ENCODE measurements at places on chromosomes 11 and 22.

DNA sequence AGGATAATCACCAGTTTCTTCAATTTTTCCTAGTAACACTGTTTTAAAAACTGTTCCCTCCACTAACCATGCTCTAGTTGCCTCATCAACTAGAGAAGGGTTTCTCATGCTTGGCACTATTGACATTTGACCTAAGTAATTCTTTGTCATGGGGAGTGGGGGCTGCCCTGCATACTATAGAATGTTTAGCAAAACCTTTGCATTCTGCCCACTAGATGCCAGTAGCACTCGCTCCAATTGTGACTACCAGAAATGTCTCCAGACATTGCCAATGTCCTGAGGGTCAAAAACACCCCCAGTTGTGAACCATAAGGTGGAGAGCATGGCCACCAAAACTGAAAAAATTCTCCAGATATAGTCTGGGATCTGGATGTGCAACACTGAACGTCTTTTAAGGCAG, 27.6 kb upstream of the BMAL1 start:
- DNase-seq: no peak

- DNase-seq: no peak
Observed at GRCh38 chr11:134754521-134755198, 342.6 kb upstream of the B3GAT1 start.

DNA sequence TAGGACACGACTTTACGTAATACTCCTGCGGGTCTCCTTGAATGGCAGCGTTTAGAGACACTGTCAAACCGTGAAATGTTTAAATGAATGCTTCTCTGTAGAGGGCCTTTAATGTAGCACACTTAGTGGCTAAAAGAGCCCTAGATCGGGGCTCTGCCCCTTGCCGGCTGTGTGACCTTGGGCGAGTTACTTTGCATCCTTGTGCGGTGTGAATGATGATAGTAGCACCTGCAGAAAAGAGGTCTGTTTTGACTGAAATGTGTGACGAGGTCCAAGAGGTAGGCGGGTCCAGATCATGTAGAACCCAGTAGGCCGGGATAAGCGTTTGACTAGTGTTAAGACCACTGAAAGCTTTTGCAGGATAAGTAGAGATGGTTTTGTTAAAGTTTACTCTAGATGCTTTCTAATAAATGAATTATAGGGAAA, 866 bp downstream of the MED17 start:
- DNase-seq: no peak

DNA sequence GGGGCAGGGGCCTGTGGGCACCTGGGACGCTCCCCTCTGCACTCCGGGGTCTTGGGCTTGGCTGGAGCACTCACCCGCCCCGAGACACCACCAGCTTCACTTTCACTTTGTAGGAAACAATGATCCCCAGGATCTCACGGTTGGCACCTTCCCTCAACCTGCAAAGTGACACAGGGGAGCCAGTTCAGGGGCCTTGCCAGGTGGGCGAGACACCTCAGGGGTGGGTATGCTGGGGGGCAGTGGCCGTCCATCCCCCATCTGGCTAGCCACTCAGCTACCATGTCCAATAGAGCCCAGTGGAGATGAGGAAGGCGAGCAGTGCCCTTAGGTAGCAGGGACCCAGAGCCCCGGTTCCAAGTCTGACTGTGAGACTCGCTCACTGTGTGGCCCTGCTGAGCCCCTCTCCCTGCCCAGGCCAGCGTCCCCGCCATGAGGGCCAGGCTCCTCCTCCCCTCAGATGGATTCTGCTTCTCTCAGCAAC, 32.3 kb downstream of the TPBGL start:
- no peak for DNase-seq

DNA sequence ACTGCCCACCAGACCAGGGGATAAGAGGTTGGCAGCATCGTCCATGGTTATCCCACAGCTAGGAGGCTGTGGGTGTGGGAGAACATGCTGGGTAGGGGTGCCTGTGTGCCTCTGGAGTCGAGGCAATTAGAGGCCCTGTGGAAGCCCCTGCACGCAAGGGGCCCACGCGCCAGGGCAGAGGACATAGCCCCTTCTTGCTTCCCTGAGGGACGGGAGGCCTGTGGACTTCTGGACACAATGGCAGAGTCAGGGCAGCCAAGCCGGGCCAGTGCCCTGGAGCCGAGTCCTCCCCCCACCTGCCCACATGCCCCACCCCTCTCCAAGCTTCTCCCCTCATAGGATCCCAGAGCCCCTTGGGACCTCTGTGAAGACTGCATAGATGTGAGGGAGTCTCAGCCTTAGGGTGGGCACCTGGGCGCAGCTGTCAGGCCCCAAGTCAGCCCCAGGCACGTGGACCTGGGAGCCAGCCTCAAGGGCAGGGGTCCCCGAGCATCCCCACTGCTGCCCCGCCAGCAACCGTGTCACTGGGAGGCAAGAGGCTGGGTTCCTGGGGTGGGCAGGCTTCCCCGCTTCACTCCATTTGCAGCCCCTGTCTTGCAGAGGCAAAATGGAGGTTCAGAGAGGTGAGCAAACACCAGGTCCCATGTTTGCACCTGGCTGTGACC, 52.4 kb downstream of the CDKN1C start:
- no peak for DNase-seq

- DNase-seq: no peak
Observed at GRCh38 chr22:19982991-19983578, 33.5 kb downstream of the ARVCF start.

- DNase-seq: no peak
Observed at GRCh38 chr22:38846412-38846811, 2.6 kb upstream of the NPTXR start.

DNA sequence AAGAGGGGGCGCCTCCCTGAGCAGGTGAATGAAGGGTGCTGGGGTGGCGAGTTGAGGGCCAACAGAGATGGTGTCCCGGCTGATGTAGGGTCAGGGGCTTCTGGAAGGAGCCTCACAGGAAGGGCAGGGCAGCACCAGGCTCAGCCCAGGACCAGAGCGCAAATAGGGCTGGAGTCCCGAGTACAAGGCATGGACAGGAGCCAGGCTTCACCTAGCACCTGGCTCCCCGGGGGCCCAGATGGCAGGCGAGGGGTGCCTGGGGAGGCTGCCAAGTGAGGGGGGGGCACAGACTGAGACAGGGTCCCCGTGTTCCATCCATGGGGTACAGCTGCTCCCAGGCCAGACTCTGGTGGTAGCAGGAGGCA, 105.8 kb downstream of the KCNQ1 start:
- no peak for DNase-seq

GRCh38 chr11:112334381-112334780, 73.7 kb upstream of the PLET1 start:
- DNase-seq: no peak

DNA sequence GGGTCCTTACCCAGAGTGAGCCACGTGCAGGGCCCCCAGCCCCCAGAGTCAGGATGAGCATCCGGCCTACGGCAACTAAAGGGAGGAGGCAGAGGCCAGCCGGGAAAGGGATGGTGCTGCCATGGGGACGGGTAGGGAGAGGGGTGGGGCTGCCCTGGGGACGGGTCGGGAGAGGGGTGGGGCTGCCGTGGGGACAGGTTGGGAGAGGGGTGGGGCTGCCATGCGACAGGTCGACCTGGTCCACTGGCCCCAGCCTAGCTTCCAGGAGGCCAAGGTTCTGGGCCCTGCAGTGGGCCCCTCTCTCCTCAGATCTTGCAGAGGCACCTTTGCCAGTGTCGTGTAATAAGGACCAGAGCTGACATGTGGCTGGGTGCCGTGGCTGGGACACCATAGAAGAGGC, 187.7 kb downstream of the BRD1 start:
- DNase-seq: no peak

GRCh38 chr11:97638641-97639224, 1248.9 kb downstream of the JRKL start:
- no peak for DNase-seq

GRCh38 chr11:61882879-61883278, 8.5 kb downstream of the FADS3 start:
- no peak for DNase-seq

DNA sequence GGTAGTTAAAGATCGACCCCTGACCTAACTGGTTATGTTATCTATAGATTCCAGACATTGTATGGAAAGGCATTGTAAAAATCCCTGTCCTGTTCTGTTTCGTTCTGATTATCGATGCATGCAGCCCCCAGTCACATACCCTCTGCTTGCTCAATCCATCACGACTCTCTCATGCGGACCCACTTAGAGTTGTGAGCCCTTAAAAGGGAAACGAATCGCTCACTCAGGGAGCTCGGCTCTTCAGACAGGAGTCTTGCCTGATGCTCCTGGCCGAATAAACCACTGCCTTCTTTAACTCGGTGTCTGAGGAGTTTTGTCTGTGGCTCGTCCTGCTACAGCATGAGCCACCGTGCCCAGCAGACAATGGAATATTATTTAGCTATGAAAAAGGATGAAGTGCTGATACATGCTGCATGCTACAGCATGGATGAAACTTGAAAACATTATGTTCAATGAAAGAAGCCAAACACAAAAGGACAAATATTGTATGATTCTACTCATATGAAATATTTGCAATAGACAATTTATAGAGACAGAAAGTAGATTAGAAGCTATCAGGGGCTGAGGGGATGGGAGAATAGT, 12.0 kb upstream of the LGALS2 start:
- DNase-seq: no peak

DNA sequence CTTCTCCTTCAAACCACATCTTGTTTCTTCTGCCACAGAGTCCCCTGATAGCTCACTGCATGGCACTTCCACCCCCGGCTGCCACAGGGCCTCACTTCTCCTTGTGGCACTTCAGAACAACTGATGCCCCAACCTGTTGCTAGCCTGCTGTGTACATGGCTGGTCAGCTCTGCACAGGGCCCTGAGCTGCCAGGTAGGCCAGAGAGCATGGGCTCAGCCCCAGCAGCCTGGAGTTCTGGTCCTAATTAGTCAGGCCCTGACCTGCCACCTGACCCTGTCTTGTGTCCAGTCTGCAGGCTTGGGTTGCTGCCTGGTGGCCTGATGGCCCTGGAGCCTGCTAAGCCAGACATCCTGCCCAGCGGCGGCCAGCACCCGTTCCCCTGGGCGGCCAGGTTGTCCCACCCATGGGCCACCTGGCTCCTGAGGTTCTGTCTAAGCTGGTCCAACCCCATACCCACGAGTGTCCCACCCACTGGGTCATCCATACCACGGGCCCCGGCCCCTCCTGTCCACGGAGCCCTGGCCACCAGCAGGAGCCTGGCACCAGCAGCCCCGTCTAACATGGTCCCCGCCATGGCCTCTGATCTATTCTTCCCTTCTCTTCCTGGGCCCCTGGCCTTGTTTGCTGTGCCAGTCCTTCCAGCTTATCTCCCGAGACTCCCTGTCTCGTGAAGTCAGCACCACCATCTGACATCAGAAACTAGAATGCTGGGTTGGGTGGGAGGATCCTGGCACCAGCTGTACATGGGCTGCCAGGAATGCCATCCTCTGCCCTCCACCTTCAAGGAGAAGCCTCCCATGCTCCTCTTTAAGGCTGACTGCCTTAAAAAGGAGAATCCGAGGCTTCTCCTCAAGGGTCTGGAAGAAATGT, 3.1 kb upstream of the CERK start:
- DNase-seq: no peak

- DNase-seq: no peak
Observed at GRCh38 chr11:46437122-46437689, 45.6 kb upstream of the CHRM4 start.

GRCh38 chr11:124946735-124947141, 7.3 kb upstream of the CCDC15 start:
- DNase-seq: no peak

DNA sequence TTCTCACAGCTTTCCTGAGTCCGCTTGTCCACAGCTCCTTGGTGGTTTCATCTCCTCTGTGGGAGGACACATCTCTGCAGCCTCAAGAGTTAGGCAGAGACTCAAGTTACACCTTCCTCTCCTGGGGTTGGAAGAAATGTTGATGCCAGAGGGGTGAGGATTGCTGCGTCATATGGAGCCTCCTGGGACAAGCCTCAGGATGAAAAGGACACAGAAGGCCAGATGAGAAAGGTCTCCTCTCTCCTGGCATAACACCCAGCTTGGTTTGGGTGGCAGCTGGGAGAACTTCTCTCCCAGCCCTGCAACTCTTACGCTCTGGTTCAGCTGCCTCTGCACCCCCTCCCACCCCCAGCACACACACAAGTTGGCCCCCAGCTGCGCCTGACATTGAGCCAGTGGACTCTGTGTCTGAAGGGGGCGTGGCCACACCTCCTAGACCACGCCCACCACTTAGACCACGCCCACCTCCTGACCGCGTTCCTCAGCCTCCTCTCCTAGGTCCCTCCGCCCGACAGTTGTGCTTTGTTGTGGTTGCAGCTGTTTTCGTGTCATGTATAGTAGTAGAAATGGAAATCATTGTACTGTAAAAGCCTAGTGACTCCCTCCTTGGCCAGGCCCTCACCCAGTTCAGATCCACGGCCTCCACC, 11.7 kb downstream of the RASD2 start:
- peak; percentile 49 for DNase-seq

Data from stimulated activated CD8-positive, alpha-beta memory T cell treated with anti-CD3 and anti-CD28 coated beads, Interleukin-7, amount 100 ng/mL, for 1 hour (primary cell).